ENCODE measurements at places on chromosomes 2 and 18.

GRCh38 chr18:35343488-35343935 lies 708 bp downstream of the ZNF24 start:
- no peak for DNase-seq

DNA sequence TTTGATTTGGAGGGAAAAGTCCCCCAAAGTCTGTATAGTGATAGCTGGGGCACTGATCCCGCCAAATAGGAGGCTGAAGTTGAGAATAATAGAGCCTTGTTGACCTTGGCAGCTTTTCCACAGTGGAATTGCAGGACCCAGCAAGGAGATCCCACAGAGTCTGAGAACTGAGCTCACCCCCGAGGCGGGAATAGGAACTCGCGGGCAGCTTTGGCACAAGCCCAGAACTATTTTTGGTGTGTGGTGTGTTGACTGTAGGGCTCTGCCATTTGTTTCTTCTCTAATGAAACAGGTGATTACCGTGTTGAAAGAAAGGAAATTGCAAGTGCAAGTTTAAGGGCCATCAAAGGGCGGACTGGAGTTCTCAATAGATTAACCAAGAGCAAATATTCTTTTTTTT lies 34.0 kb downstream of the SH3RF3 start:
- no peak for DNase-seq

GRCh38 chr2:71884303-71885042 lies 263.2 kb downstream of the CYP26B1 start:
- no peak for DNase-seq

DNA sequence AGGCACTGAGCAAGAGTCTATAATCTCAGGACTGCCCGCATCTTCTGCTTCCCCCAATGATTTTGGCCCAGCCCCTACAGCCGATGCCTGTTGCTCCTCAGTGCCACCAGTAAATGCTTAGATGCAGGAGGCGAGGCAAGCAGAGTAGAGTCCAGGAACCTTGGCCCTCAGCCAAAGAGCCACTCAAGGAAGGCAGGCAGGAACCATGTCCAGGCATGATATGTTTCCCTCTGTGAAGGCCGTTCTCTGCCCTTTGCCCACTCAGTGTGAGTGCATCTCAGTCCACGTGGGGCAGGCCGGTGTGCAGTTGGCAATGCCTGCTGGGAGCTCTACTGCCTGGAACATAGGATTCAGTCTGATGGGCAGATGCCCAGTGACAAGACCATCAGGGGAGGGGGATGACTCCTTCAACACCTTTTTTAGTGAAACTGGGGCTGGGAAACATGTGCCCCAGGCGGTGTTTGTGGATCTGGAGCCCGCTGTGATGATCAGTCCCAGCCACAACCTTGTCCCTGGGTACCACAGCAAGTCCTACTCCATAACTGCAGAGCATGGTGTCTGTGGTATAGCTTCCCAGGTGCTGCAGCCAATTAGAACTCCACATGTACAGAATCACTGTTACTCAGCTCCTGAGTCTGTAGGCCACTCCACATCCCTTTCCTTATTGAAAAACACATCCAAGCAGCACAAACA lies 9.7 kb upstream of the DNAJB2 start:
- DNase-seq: no peak

DNA sequence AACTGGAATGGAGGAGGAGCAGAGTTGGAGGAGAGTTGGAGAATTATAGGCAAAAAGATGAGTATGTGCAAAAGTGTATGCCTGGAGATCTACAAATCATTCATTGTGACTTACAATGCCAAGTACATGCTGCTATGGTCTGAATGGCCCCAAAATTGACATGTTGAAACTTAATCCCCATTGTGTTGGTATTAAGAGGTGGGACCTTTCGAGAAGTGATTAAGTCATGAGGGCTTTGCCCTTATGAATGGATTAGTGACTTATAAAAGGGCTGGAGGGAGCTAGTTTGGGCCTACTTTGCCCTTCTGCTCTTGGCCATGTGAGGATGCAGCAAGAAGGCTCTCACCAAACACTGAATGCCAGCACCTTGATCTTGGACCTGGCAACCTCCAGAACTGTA lies 6.3 kb upstream of the RBMS1 start:
- no peak for DNase-seq

- no peak for DNase-seq
Observed at GRCh38 chr2:79585701-79586433, 73.0 kb downstream of the CTNNA2 start.

DNA sequence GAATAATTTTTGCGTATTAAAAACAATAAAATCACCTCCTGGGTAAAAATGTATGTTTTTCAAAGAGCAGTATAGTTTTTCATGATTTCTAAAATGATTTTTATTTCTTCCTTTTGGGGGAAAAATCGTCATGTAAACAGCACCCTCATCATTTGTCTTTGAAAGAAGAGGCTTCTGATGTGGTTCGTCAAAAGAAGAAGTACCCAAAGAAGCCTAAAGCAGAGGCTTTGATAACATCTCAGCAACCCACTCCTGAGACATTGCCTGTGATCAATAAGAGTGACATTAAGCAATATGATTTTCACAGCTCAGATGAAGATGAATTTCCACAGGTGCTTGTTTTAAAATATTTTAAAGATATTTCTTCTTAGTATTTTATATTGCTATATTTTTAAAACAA lies 110.2 kb upstream of the KIF5C start:
- no peak for DNase-seq

GRCh38 chr2:10494351-10495066 lies 46.4 kb upstream of the ODC1 start:
- peak; percentile 14 for DNase-seq

DNA sequence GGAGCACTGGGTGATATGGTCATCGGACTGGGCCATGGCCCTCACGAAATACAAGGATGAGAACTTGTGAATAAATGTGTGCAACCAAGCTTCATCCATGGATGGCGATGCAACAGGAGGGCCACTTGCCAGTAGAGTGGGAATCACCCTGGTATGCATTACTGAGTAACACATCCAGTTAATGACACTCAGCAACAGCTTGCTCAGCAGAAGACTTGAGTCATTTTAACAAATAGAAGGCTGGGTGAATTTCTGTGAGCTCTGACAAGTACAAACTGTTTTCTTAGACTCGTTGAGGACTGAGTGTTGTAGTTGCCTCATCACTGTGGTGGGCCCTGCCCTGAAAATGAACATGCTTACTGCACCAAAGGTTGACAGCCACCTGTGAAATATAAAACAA lies 221.6 kb downstream of the NCKAP5 start:
- no peak for DNase-seq

GRCh38 chr18:44119607-44120006 lies 561.1 kb upstream of the SETBP1 start:
- DNase-seq: no peak

DNA sequence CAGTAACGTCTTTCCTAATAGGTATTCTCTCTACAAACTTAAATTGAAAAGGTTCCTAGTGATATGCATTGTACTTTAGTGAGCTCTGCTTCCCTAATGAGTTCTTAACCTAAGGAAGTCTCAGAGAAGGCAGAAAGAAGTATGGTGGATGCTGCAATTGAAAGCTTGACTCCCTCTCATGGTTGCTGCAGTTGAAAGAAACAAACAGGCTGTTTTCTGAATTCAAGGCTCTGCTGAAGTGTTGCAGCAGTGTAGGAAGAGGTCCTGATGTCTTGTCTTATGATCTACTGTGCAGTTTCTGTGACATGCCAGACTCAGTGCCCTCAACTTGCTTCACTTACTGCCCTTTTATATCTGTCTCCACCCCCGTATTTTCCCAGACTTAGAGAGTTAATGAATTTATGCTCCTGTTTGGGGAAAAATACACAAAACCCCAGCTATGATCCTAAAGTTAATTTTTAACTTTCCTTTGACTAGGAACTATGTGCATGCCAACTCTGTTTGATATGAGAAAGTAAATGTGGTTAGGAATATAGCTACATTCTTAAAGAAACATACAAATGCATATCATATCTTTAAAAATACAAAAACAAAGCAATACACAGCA lies 655.3 kb upstream of the FAM98A start:
- no peak for DNase-seq

- no peak for DNase-seq
Observed at GRCh38 chr18:68769461-68769860, 28.4 kb upstream of the CCDC102B start.

DNA sequence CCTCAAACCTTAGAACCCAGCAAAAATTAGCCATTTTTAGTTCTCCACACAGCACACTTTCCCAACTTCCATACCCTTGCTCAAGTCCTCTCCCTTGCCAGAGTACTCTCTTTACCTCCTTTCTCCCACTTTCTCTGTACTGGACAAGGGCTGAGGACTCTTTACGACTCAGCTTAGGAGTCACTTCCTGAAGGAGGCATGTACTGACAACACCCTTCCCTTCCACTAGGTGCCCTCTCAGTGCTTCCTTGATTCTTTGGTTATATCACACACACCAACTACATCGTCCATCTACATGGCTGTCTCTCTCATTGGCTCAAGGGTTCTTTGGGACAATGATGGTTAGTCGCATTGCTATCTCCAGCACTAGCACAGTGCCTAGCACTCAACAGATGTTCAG lies 5.2 kb upstream of the C18orf63 start:
- no peak for DNase-seq

- no peak for DNase-seq
Observed at GRCh38 chr2:3151153-3151918, 226.3 kb downstream of the EIPR1 start.

DNA sequence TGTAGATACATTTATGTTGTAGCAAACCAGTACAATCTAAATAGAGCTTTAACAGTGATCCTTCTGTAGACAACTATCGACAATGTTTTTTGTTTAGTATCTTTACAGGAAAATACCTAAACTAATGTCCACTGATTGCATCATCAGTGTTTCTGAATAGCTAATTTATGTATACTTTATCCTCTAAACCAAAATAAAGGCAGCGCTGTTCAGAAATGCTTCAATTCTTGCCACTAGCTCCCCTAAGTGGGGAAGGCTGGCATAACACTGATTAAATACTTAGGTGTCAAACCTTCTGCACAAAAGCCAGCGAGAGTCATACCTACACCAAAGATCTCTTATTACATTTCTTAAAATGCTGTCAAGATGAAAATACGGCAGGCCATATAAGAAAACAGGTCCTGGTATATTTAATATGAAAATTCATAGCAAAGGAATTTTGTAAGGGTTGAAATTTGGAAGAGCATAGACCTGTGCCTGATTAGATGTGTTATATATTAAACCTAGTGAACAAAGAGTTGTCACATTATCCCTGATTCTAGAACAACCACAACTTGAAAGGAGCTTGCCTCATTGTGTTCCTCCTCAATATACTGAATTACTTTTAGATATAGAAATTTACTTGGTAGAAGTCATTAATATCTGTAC lies 1693.4 kb upstream of the SLC39A10 start:
- no peak for DNase-seq

- no peak for DNase-seq
Observed at GRCh38 chr2:149871091-149871885, 283.7 kb upstream of the MMADHC start.

DNA sequence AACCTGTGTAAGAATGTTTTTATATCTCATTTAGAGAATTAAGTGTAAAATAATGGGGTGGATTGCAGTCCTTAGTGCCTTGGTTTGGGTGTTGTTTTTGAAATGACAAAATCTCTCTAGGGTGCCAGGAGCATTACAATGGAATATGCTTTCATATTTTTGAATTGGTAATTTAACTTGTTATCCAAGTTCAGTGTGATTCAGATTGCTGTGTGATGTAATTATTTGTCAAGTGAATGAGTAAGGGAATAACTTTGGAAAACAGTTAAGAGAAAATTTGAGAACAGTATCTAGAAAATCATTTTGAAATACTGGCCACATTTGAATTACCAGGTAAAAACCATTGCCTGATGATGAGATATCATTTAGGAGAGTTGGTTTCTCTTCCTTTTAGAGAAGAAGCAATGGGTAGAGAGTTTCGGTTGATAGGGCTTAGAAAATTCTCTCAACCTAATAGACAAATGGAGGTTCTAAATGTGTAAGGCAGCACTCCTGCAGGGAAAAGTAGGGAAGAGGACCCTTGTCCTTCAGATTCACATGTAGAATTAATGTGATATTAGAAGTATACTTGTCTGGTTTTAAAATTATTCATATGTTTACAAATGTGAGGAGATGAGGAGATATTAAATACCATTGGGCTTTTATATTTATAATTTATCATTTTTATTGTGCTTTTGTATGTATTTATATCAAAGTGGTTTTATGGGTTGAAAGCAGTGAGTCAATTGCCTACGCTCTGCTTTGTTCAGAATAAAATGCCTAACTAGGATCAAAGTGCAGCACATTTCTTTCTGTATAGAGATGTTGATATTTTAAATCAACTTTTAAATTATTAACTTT lies 124.8 kb downstream of the PHLPP1 start:
- no peak for DNase-seq

All from activated CD4-positive, alpha-beta memory T cell treated with anti-CD3 and anti-CD28 coated beads, Interleukin-2, amount 10 ng/mL, durations not matched to agents 7 days and 5 days (primary cell).